Activated naive CD8-positive, alpha-beta T cell treated with anti-CD3 and anti-CD28 coated beads for 36 hours (primary cell): ENCODE measurements at places on chromosomes 5 and 9. TPM values are rescaled to one million over a fixed set of nuclear protein-coding genes. Genes with fewer than 3 reads are reported as not detected.

GABRA6 gene
- not detected for total RNA-seq

PTGDS gene
- not detected for total RNA-seq

LCN9 gene
- not detected for total RNA-seq

IFNA2 gene
- total RNA-seq: not detected

PHYHD1 gene
- 0.52 TPM for total RNA-seq

GRCh38 chr9:137277329-137278041 is at the start of gene TOR4A:
TSS of gene TOR4A (plus strand) at chr9:137277726. CDS start at chr9:137278690, 964 bp downstream.
- peaks cover 9% of the 10 kb centered on the region for H3K4me1 ChIP-seq
- peak within 1 kb of the TSS; percentile 87 for H3K27ac ChIP-seq
- DNase-seq: peak; percentile 56
- H3K36me3 ChIP-seq: no peaks in the 10 kb centered on the region
- peaks cover 16% of the 10 kb centered on the region for H3K27me3 ChIP-seq
- peak within 1 kb of the TSS; percentile 80 for H3K4me3 ChIP-seq

DNA sequence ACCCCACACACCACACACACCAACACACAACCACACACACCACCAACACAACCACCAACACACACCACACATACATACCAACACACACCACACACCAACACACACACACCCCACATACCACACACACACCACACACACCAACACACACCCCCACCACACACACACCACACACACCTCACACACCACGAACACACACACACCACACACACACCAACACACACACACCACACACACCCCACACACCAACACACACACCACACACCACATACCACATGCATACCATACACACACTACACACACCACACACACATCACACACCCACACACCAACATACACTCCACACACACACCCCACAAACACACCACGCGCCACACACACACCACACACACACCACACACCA is 171.4 kb downstream of the GOLPH3 start:
- no peaks in the 10 kb centered on the region for H3K27me3 ChIP-seq
- no peaks in the 10 kb centered on the region for H3K4me1 ChIP-seq
- no peak for DNase-seq
- no peak overlapping the region for H3K27ac ChIP-seq

- no peaks in the 10 kb centered on the region for H3K4me1 ChIP-seq
- H3K4me3 ChIP-seq: no peak overlapping the region
- H3K36me3 ChIP-seq: no peaks in the 10 kb centered on the region
- H3K27me3 ChIP-seq: no peaks in the 10 kb centered on the region
Observed at GRCh38 chr9:116088396-116088795, 65.2 kb upstream of the PAPPA start.

GRCh38 chr9:131856105-131856504 is 116.2 kb upstream of the RAPGEF1 start:
- H3K4me3 ChIP-seq: no peak overlapping the region
- H3K27me3 ChIP-seq: no peaks in the 10 kb centered on the region
- H3K4me1 ChIP-seq: no peaks in the 10 kb centered on the region
- no peak for DNase-seq
- H3K36me3 ChIP-seq: no peaks in the 10 kb centered on the region

DNA sequence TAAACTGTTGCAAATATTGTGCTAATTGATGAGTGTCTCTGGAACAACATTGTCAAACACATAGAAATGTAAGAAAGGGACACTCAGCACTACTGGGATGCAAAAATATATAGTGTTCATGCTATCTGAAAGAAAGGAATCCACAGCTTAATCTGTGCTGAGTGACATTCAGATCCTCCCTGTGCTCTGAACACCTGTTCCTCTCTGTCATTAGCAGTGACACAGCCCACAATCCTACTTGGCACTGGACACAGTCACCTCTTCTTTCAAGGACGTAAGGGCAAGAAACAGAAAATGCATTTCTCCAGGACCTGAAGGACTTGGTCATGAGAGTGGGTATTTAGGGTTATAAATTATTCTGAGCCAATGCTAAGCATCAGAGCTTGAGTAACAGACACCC is 121.4 kb upstream of the SV2C start:
- no peaks in the 10 kb centered on the region for H3K4me1 ChIP-seq
- no peak overlapping the region for H3K27ac ChIP-seq
- H3K36me3 ChIP-seq: no peaks in the 10 kb centered on the region
- DNase-seq: no peak
- H3K4me3 ChIP-seq: no peak overlapping the region

- H3K4me1 ChIP-seq: no peaks in the 10 kb centered on the region
- H3K27me3 ChIP-seq: peaks cover 3% of the 10 kb centered on the region
- H3K27ac ChIP-seq: no peak overlapping the region
- no peak overlapping the region for H3K4me3 ChIP-seq
Observed at GRCh38 chr5:172490514-172491461, 36.5 kb upstream of the SH3PXD2B start.

GRCh38 chr5:1268666-1269065 is 26.2 kb downstream of the TERT start:
- H3K27ac ChIP-seq: no peak overlapping the region
- DNase-seq: peak; percentile 64
- peaks cover 9% of the 10 kb centered on the region for H3K4me1 ChIP-seq
- no peak overlapping the region for H3K4me3 ChIP-seq
- peaks cover 22% of the 10 kb centered on the region for H3K36me3 ChIP-seq
- no peaks in the 10 kb centered on the region for H3K27me3 ChIP-seq

DNA sequence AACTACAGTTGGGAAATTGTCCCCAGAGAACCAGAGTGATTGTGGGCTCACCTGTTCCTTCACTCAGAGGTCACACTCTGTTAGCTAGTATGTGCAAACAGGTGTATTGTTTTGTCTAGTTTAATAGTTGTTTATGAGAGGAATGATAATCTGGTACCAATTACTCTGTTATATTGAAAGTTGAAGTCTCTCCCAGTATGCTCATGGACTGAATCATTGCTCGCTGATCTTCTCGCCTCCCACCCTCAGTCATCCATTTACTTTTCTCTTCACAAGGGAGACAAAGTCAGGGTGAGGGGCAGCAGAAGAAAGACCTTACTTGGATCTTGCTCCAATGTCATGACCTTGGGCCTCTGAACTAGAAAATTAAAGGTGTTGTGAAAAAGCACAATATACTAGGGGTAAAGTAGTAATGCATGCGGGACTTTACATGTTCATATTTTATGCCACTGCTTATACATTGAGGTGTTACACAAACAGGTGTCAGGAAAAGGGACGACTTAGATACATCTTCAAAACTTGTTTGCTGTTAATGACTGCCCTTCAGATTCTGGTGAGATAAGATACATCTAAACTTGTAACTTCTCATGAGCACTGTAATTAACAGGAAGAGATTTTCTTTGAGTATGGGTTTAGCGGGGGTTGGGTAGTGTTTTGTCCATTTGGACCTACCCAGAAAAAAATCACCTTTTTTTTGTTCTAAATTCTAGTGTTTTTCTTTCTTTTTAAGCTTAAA is 36.9 kb downstream of the LNPEP start:
- DNase-seq: no peak
- H3K27me3 ChIP-seq: no peaks in the 10 kb centered on the region
- peak overlapping the region; percentile 16 for H3K4me3 ChIP-seq
- peaks cover 73% of the 10 kb centered on the region for H3K4me1 ChIP-seq
- peak overlapping the region; percentile 12 for H3K27ac ChIP-seq
- H3K36me3 ChIP-seq: peaks cover 10% of the 10 kb centered on the region

- H3K27me3 ChIP-seq: no peaks in the 10 kb centered on the region
- H3K4me1 ChIP-seq: no peaks in the 10 kb centered on the region
- no peak overlapping the region for H3K27ac ChIP-seq
- no peaks in the 10 kb centered on the region for H3K36me3 ChIP-seq
Observed at GRCh38 chr5:29758986-29759421, 1434.5 kb upstream of the CDH6 start.

DNA sequence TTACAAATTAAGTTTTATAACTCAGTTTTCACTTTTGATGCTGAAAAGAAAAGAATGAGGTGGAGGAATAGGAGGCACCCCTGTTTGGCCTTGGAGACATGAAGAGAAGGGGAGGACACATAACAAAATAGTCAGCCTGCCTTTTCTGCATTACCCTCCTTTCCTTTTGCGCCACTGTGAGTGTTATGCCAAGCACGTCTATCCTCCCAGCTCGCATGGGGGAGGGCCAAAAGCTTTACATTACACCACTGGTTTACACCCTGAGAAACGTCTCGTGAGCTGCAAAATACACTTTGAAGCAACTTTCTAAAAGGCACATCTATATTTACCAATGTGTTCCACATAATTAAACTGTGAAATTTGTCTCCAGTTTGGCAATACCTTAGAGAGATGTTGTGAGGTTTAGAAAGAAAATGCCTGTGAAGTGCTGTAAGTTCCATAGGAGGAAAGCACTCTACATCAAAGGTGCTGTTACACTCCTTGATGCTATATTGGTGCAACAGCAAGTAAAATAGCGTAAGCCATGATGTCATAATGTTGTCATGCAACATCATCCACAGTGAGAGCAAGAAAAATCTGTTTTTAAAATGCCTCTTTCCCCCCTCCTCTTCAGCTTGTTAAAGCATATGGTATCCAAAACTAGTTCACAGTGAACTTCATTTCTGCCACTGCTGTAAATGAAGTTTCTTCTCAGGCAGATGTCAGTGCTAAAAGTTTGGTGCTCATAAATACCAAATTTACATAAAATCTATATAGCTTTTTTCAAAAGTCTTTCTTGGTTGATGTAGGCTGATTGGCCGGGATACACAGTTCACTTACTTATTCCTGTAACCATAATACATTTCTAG is 50.3 kb downstream of the CETN3 start:
- H3K4me3 ChIP-seq: no peak overlapping the region
- DNase-seq: no peak
- no peaks in the 10 kb centered on the region for H3K4me1 ChIP-seq
- H3K36me3 ChIP-seq: no peaks in the 10 kb centered on the region

- peaks cover 4% of the 10 kb centered on the region for H3K4me1 ChIP-seq
- H3K27ac ChIP-seq: no peak overlapping the region
- H3K27me3 ChIP-seq: no peaks in the 10 kb centered on the region
Observed at GRCh38 chr9:99046542-99047071, 58.3 kb upstream of the TGFBR1 start.

DNA sequence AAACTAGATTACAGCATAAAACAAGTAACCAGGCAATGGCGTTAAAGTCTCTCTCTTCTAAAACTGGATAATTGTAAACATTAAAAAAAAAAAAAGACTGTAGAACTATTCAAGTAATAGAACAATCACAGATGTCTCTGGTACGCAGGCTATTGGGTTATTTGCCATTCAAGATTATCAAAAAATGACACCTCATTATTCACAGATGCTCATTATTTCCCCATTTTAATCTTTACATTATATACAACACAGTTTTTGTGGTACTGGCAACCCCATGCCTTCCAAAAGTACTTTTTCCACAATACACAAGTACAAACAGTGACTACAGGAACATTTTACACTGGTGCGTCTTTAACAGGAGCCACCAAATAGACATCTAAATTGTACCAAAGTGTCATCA is 109.4 kb downstream of the ZNF608 start:
- H3K27me3 ChIP-seq: peaks cover 53% of the 10 kb centered on the region
- H3K4me1 ChIP-seq: no peaks in the 10 kb centered on the region
- H3K4me3 ChIP-seq: no peak overlapping the region
- no peak for DNase-seq
- no peak overlapping the region for H3K27ac ChIP-seq

DNA sequence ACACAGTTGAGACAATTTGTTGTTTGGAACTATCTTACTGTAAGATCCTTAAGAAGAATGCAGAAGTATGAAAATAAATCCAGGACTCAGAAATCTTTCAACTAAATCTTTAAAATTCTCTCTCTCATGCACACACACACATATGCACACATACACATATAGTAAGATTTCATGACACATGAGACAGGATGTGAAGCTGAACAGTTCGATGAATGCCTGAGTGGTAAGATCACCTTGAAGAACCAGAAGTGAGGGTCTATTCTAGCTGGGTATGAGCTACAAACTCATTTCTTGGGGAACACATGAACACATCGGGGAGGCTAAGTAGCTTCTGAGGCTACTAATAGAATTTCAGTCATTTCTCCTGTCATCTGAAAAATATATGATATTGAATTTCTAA is 153.6 kb downstream of the TMC1 start:
- H3K27ac ChIP-seq: no peak overlapping the region
- H3K27me3 ChIP-seq: no peaks in the 10 kb centered on the region
- no peak overlapping the region for H3K4me3 ChIP-seq
- no peaks in the 10 kb centered on the region for H3K36me3 ChIP-seq

DNA sequence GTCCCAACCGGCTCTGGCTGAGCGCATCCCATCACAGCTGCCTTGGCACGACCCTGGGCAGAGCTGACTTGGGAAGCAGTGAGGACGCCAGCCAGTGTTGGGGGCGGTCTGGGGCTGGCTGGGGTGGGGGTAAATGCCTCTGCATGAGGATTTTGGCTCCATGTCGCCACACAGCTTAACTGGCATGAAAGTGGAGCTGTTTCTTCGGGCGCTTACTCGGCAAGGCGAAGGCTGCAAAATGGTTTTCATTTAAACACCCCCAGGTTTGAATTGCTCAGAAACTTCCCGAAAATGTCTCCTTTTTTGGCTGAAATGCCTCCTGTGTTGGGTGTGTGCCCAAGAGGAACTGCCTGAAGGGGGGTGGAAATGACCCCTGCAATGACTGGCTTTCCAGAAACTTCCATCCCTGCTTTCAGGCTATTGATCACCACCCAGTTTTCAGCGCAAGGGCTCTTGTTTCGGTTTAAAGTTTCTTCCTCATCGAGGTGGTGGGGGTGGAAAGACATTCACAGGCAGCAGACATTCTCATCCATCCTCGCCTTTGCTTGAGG is 38.3 kb downstream of the PTGES start:
- no peak overlapping the region for H3K27ac ChIP-seq
- no peak overlapping the region for H3K4me3 ChIP-seq
- no peak for DNase-seq
- H3K27me3 ChIP-seq: peaks cover 16% of the 10 kb centered on the region
- H3K36me3 ChIP-seq: no peaks in the 10 kb centered on the region
- peaks cover 15% of the 10 kb centered on the region for H3K4me1 ChIP-seq

GRCh38 chr5:13987843-13988464 is 43.5 kb upstream of the DNAH5 start:
- H3K4me3 ChIP-seq: no peak overlapping the region
- DNase-seq: peak; percentile 14
- no peak overlapping the region for H3K27ac ChIP-seq
- H3K4me1 ChIP-seq: no peaks in the 10 kb centered on the region
- no peaks in the 10 kb centered on the region for H3K36me3 ChIP-seq

DNA sequence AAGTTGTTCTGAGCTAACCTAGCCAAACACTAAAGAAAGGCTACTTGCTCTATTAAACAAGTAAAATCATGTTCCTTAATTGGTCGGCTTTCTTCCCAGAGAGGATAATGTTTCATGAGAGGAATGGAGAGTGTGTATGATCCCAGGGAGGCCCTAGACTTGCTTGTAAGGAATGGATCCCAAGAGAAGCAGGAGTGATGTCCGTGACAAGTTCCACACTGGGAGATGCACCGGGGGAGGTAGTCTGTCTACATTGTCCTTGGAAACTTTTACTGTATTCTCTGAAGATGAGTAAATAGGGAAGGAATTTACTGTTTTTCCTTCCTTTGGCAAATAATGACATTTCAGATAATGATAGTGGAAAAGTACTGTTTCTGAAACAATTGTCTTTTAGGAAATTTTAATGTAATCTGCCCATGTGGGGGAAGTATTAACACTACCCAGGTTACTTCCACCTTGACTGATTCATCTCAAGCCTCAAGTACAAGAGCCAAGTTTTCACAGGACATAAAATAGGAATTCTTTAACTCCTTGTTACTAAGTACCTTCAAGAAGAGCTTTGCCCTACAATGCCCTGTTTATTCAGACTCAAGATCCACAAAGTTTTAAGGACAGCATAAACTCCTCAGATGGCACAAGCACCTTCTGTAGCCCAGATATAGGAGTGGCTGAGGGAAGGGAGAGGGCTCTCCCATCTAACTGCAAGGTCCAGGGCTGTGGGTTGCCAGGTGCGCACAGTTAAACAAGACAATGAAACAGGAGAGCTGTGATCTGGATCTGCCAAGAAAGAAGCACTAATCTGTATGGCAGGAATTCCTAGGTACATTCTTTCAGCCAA is 152.1 kb downstream of the GNA14 start:
- no peaks in the 10 kb centered on the region for H3K4me1 ChIP-seq
- H3K27me3 ChIP-seq: no peaks in the 10 kb centered on the region
- no peak for DNase-seq
- no peak overlapping the region for H3K4me3 ChIP-seq
- H3K27ac ChIP-seq: no peak overlapping the region
